ENCODE measurements at places on chromosomes 1 and 21. TPM values are rescaled to one million over a fixed set of nuclear protein-coding genes. Genes with fewer than 3 reads are reported as not detected.

Gene OR2L13
- total RNA-seq: not detected

Gene HMCN1
- total RNA-seq: 178 TPM

Gene ATP6V1G3
- 0.36 TPM for total RNA-seq

Gene LGR6
- total RNA-seq: not detected

Gene AKR7A3
- total RNA-seq: 1.2 TPM

Gene RGS16
- 0.29 TPM for total RNA-seq

Gene MNDA
- under 0.01 TPM for total RNA-seq

Gene CELA3B
- total RNA-seq: not detected

Gene ASCL5
- total RNA-seq: not detected

Gene DYNLT5
- total RNA-seq: 1.4 TPM

Gene HTR6
- total RNA-seq: not detected

Gene MSH4
- total RNA-seq: under 0.01 TPM

Gene IFI44
- 35.8 TPM for total RNA-seq

Gene RGS8
- not detected for total RNA-seq

Gene RGS13
- total RNA-seq: not detected

Gene CACYBP
- 71.7 TPM for total RNA-seq

Gene KHDRBS1
- total RNA-seq: 53.9 TPM

Gene TMEM200B
- total RNA-seq: 10.6 TPM

Gene KRTAP13-2
- not detected for total RNA-seq
